ENCODE measurements at places on chromosomes 6 and 20. TPM values are rescaled to one million over a fixed set of nuclear protein-coding genes. Genes with fewer than 3 reads are reported as not detected.

The CPNE5 gene
- not detected for total RNA-seq

The SYNDIG1 gene
- total RNA-seq, result not detected

The STX11 gene
- total RNA-seq, result 2.0 TPM

GRCh38 chr6:21748343-21749056, 154.9 kb downstream of the SOX4 start:
- no peaks in the 10 kb centered on the region for H3K27me3 ChIP-seq
- H3K4me1 ChIP-seq, result no peaks in the 10 kb centered on the region
- no peak for DNase-seq
- H3K4me3 ChIP-seq, result no peak overlapping the region

- no peak for DNase-seq
- H3K36me3 ChIP-seq, result no peaks in the 10 kb centered on the region
- H3K27ac ChIP-seq, result peak overlapping the region; percentile 53
- H3K4me1 ChIP-seq, result peaks cover 43% of the 10 kb centered on the region
- no peak overlapping the region for H3K4me3 ChIP-seq
- H3K27me3 ChIP-seq, result no peaks in the 10 kb centered on the region
Observed at GRCh38 chr6:16698997-16699868, 62.0 kb downstream of the ATXN1 start.

- no peak overlapping the region for H3K27ac ChIP-seq
- H3K4me1 ChIP-seq, result no peaks in the 10 kb centered on the region
- no peaks in the 10 kb centered on the region for H3K36me3 ChIP-seq
- no peak overlapping the region for H3K4me3 ChIP-seq
Observed at GRCh38 chr20:7207186-7207798, 439.8 kb downstream of the BMP2 start.

DNA sequence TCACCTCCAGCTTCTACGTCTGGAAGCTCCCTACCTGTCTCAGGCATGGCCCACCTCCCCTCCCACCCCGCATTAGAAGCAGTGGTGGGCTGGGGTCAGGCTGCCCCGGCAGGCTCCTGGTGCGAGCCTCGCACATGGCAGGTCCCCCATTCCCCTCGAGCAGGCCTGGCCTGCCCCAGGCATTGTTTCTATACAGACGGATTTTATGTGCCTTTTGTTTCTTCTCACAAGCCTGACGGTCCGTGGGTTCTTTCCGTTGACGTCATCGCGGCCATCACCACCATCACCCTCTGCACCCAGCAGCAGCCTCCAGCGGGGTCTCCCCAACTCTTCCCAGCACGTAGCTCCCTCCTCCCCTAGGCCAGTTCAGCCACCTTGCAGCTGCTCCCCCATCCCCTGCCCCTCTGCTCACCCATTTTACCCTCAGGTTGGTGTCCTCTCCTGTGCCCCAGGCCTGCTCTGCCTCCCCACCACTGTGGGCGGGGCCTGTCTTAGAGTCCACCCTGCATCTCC, 4.6 kb downstream of the CST7 start:
- H3K27me3 ChIP-seq, result no peaks in the 10 kb centered on the region
- no peak for DNase-seq
- H3K4me3 ChIP-seq, result no peak overlapping the region
- no peak overlapping the region for H3K27ac ChIP-seq

GRCh38 chr20:59589086-59589684, 15.2 kb upstream of the PHACTR3 start:
- H3K4me3 ChIP-seq, result no peak overlapping the region
- no peaks in the 10 kb centered on the region for H3K36me3 ChIP-seq
- DNase-seq, result no peak
- H3K4me1 ChIP-seq, result no peaks in the 10 kb centered on the region
- H3K27me3 ChIP-seq, result peaks cover under 1% of the 10 kb centered on the region
- H3K27ac ChIP-seq, result no peak overlapping the region
